T47D (cell line): ENCODE measurements at places on chromosomes 3 and 15.

GRCh38 chr15:100995471-100996430 is 76.6 kb downstream of the LRRK1 start:
- DNase-seq = no peak

- DNase-seq = no peak
Measured at GRCh38 chr15:86036243-86036642, 43.4 kb upstream of the AGBL1 start.

- DNase-seq = no peak
Measured at GRCh38 chr15:99474909-99475753, 90.7 kb upstream of the MEF2A start.

DNA sequence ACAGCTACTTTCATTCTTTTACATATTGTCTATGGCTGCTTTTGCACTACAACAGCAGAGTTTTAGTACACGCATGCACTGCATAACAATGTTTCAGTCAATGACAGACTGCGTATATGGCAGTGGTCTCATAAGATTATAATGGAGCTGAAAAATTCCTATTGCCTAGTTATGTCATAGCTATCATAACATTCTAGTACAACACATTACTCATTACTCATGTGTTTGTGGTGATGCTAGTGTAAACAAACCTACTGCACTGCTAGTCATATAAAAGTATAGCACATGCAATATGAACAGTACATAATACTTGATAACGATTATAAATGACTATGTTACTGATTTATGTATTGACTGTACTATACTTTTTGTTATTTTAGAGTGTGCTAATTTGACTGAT is 47.9 kb downstream of the QTRT2 start:
- DNase-seq = no peak

- DNase-seq = no peak
Measured at GRCh38 chr3:119912220-119912619, 130.3 kb downstream of the NR1I2 start.

DNA sequence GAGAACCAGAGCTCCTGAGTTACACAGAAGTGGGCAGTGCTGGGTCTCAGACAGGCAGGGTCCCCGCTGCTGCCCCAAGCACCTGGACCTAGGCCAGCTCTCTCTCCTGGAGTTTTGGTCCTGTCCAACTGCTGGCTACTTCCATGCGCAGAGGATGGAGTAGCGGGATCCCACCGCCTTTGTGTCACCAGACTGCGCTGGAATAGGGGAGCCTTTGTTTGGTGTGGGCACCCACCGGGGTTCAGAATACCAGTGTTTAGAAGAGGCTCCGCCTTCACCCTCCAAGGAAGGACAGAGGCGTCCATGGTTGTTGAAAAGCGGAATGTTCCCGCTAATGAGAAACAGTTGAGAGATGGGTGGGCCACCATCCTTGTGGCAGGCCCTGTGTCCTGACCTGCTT is 154.4 kb downstream of the DNAJB8 start:
- DNase-seq = no peak

- no peak for DNase-seq
Measured at GRCh38 chr15:93283854-93284253, 194.8 kb upstream of the RGMA start.

- DNase-seq = no peak
Measured at GRCh38 chr15:34059476-34059875, 20.5 kb upstream of the AVEN start.
